ENCODE measurements at places on chromosomes 11 and 22. TPM values are rescaled to one million over a fixed set of nuclear protein-coding genes. Genes with fewer than 3 reads are reported as not detected.

DNA sequence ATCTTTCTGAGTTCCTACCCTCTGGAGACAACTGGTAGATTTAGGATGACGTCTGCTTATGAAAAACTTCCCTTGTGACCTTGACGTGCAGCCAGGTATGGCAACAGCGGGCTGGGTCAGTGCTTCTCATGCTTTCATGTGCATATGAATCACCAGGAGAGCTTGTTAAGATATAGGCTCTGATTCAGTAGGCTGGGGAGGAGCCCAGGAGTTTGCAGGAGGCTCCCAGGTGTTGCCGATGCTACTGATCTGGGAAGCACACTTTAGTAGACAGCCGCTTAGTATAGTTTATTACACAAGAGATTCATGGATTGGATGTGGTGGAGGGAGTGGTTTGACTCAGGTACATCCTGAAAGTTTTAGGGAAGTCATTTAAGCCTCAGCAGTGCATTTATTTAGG, 23.8 kb downstream of the DIXDC1 start:
- DNase-seq: no peak

DNA sequence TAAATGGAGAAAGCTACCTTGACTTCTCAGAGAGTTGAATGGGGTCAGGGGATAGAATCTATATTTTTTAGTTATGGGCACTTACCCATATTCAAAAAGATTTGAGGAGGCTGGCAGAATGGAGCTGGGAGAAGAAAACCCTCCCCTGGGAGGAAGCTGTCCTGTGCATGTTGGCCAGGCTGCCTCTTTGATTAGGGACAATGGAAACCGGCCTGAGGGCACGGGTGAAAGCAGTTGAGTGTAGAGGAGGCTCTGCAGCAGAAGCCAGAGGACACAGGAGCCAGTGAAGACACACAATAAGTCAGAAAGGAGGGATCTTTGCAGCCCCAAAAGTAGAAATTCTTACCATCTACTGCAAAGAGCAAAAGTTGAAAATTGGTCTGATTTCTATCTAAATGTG, 66.6 kb upstream of the B3GAT1 start:
- DNase-seq: no peak

DNA sequence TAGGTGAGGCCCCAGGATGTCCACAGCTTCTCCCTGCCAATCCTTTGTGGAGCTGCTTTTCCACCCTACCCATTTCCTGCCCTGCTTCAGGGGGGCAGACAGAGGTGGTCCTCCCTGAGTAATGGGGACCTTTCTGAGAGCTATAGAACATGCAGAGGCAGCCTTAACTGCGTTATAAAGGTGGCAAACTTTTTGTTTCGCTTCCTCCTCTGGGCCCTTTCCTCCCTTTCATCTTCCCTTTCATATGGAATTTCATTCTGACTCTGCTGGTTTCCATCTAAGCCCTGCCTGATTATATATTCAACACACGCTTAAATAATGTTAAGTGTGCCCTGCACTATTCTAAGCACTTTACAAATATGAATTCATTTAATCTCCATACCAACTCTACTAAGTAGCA, 169.3 kb upstream of the E2F8 start:
- DNase-seq: no peak

DNA sequence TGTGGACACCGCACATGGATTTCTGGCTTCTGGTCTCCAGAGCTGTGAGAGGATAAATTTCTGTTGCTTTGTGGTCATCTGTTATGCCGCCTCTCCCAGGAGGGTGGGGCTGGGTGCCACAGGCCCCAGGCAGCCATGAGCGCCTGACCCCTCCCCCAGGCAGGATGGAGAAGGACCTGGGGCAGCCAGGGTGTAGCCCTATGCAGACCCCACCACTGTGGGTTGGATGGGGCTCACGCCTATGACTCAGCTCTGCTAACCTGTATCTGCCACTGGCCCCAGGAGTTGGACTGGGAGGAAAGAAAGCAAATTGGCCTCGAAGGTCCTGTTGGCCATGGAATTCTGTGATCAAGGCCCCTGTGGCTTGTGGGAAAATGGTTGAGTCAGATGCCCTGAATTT, 1351.1 kb downstream of the BRD1 start:
- no peak for DNase-seq

DNA sequence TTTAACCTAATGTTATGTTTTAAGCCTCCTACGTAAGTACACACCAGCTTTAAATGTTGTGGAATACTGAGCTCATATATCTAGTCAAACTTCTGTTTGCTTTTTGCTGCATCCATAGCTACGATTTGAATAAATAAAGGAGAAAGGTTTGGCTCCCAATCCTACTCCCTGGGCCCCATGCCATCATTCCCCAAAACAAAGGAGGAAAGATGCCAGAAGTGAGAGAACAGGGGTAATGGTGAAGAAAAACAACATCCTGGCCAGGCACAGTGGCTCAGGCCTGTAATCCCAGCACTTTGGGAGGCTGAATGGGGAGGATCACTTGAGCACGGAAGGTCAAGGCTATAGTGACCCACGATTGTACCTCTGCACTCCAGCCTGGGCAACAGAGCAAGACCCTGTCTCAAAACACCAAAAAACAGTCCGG, 26.5 kb downstream of the SCGB1A1 start:
- peak; percentile 91 for DNase-seq

Gene MIOX
- total RNA-seq: not detected

Measured in sigmoid colon (tissue), 7 donors.